ENCODE measurements at places on chromosomes 6 and 20.

- DNase-seq: no peak
Observed at GRCh38 chr6:30707281-30707850, 9.7 kb downstream of the MDC1 start.

DNA sequence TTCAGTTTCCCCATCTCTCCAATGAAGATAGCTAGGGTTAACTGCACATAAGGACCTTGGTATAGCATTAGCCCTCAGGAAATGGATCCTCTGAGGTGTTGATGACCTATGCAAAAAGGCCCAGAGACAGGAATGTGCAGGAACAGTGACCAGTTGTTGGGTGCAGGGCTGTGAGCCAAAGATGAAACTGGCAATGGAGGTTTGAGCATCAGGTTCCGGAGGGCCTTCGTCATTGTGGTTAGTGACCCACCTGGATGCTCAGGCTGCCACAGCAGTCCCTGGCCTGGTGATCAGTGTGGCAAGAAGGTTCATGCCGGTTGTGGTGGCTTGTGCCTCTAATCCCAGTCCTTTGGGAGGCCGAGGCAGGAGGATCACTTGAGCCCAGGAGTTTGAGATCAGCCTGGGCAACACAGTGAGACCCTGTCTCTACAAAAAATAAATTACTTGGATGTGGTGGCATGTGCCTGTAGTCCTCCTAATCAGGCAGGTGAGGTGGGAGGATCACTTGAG is 43.7 kb downstream of the TM9SF4 start:
- DNase-seq: no peak

- DNase-seq: no peak
Observed at GRCh38 chr6:19524366-19525186, 312.6 kb upstream of the ID4 start.

DNA sequence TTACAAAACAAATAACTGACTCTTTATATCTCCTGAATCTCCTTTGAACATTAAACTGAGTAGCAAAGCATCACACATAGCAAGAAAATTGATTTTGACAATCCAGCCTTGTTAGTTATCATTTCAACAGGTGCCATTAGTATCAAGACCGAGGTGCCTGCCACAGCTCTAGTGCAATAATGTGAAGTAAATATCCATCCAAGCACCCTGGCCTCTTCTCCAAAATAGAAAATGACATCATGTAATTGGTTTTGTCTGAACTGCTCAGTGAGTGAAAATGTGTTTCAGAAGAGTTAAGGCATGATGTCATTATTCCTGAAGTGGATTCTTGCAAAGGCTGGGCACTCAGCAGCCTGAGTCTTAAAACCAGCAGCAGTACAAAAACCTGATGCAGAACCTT is 341.4 kb downstream of the PLCB1 start:
- DNase-seq: no peak

- no peak for DNase-seq
Observed at GRCh38 chr6:83169511-83169910, 23.6 kb downstream of the PGM3 start.

GRCh38 chr6:49269190-49269589 is 193.9 kb downstream of the MMUT start:
- no peak for DNase-seq
